Common myeloid progenitor, CD34-positive (primary cell): ENCODE measurements at places on chromosomes 2 and 18.
A peak's percentile ranks its signal among the peaks of the same experiment; 100 is the strongest.

DNA sequence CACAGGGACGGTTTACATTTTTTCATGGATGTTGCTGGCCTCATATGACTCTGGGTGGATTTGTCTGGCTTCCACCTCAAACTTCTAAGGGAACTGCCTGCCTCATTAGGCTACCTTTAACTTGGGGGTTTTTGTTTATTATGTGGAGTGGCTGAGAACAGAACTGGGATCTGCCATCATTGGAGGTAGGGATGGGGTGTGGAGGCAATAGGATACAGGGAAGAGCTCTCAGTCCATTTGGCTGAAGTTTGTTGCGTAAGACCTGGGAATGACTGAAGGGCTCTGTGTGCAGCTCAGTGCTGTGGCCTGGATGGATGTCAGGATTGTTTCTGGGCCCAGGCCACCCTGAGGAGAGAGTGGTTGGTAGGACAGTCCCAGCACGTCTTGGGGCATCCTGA is 31.2 kb downstream of the ASB1 start:
- no peak for DNase-seq

GRCh38 chr18:63113899-63114565 is 205.5 kb downstream of the BCL2 start:
- DNase-seq = peak; percentile 55

GRCh38 chr2:61535449-61535848 is 2.7 kb downstream of the XPO1 start:
- DNase-seq = no peak

GRCh38 chr2:106137731-106138521 is 56.2 kb downstream of the UXS1 start:
- no peak for DNase-seq

DNA sequence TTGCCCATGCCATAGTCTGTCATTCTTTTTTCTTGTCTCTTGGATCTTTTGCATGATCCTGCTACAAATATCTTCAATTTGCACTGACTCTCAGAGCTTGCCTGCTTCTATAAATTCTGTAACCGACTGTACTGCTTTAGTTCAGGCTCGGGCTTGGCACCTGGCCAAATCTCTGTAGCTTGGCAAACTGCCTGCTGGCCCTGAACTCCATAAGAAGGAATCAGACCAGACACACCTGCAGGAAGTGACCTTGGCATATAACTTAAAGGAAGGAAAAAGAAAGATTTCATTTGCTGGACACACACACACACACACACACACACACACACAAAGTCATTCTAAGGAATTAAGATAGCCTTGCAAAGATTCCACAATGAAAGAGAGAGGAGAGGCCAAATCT is 291.2 kb upstream of the DDX18 start:
- DNase-seq = peak; percentile 20

DNA sequence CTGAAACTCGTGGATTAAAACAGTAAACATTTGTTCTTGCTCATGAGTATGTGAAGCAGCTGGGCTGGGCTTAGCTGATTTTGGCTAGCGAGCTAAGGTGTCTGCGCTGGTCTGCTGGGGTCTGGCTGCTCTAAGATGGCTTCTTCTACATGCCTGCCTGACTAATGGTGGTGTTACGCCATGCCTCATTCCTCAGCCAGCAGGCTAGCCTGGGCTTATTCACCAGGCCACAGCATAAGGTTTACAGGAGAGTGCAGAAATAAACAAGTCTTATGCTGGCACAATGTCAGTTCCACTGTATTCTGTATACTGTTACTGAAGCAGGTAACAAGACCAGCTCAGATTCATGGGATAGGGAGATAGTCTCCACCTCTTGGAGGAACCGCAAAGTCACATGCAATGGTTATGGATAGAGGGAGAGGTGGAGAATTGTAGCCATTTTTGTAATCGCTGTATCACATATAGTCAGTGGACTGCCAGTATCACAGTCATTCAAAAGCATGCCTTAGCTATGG is 80.0 kb downstream of the RHBDD1 start:
- no peak for DNase-seq

- DNase-seq = no peak
Observed at GRCh38 chr2:196073521-196073920, 4.9 kb upstream of the DNAH7 start.

DNA sequence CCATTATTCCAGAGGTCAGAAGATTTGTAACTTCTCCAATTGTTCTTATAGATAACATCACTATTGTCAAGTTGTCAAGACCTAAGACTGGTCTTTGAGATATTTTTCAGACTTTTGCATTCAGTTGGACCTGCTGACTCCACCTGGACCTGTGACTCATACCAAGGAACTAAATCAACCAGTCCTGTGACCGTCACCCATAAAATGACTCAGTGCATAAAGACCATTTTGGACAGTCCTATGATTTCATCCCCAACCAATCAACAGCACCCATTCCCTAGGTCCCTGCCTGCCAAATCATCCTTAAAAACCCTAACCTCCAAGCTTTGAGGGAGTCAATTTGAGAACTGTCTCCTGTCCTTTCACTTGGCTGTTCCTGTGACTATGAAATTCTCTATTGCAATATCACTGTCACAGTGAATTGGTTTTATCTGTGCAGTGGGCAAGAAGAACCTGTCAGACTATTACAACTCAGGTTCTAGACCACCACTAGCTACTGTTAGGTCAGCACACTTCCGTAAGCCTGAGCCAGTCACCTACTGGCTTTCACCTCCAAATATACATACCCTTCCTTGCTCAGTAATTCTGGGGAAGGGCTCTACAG is 17.1 kb downstream of the DPP4 start:
- no peak for DNase-seq

- no peak for DNase-seq
Observed at GRCh38 chr2:222518570-222519381, 94.4 kb downstream of the SGPP2 start.

GRCh38 chr2:165815299-165816141 is 21.5 kb upstream of the GALNT3 start:
- DNase-seq = no peak

DNA sequence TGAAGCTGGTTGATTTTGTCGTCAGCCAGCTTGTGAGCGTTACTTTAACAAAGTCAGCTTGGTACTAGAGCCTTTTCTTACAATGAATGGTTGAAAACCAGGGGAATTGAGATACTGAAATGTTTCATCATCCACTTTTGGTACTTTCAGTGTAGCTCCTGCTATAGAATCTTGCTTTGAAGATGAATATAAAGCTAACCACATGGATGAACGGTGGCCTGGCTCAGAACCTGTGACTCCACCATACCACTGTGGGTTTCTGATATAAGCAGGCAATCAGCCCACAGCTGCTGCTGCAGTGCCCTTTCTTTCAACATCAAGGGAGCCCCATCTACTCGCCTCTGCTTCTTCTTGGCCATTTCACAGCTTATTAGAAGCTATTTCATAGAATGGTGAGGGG is 53.2 kb upstream of the GPR45 start:
- DNase-seq = no peak

DNA sequence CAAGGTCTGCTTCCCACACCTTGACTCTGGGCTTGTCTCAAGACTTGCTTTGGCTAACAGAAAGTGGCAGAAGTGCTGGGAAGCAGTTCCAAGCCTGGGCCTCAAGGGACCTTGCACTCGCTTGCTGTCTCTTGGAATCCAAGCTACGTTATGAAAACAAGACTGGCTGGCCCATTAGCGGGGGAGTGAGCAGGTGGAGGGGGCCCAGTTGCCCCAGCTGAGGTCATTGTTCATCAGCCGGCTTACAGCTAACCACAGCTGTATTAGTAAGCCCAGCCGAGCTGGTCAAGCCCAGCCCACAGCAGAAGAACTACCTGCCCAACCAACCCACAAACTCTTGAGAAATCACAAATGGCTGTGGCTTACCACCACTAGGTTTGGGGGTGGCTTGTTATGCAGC is 63.1 kb downstream of the MARCO start:
- DNase-seq = no peak

GRCh38 chr2:109435901-109436598 is 177.7 kb downstream of the SEPTIN10 start:
- DNase-seq = no peak

DNA sequence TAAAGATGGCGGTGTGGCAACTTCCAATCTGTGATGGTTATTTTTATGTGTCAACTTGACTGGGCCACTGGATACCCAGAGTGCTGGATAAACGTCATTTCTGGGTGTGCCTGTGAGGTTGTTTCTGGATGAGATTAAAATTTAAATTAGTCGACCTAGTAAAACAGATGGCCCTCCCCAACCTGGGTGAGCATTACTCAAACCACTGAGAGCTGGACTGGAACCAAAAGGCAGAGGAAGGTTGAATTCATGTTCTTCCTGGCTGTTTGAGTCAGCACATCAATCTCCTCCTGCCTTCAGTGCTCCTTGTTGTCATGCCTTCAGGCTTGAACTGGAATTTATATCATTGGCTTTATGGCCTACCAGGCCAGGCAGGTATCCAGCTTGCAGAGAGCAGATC is 190.8 kb upstream of the RGPD4 start:
- no peak for DNase-seq
